ENCODE measurements at places on chromosomes 4 and X. TPM values are rescaled to one million over a fixed set of nuclear protein-coding genes. Genes with fewer than 3 reads are reported as not detected.

RNF150 gene
- 3.7 TPM for total RNA-seq

DNA sequence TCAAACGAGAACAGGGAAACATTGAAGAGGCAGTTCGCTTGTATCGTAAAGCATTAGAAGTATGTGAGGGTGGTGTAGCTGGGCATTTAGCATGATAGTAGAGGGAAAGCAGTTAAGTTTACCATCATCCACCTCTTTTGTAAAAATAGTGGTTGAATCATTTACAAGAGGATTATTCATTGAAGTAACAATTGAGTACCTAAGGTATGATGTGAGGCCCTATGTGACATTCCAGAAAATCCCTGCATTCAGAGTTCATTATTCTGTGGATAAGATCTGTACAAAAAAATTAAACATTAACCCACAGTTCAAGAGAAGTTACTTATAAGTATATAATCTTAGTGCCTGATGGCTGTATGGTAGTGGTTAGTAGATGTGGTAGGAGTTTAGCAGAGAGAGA is 22.2 kb upstream of the GCNA start:
- no peak for DNase-seq

PASD1 gene
- total RNA-seq, result not detected

- no peak for DNase-seq
Measured at GRCh38 chr4:112119353-112119783, 25.9 kb upstream of the FAM241A start.

CXorf49 gene
- total RNA-seq, result not detected

DNA sequence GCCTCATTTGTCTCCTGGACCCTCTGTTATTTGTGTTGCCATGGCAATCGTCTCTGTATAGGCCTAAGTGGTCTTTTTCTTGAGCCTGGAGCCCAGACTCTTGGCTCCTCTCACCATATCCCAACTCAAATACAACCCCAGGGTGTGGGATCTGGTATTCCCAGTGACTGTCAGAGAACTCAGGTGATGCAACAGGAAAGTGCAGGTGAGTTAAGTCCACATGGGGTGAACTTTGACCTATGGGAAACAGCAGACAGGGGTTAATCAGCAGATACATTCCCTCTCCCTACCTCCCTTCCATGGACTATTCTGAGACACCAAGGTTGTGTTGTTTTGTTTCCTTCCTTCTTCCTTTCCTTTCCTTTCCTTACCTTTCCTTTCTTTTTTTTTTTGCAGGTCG is 130.9 kb upstream of the RPS6KA3 start:
- DNase-seq, result no peak

DNA sequence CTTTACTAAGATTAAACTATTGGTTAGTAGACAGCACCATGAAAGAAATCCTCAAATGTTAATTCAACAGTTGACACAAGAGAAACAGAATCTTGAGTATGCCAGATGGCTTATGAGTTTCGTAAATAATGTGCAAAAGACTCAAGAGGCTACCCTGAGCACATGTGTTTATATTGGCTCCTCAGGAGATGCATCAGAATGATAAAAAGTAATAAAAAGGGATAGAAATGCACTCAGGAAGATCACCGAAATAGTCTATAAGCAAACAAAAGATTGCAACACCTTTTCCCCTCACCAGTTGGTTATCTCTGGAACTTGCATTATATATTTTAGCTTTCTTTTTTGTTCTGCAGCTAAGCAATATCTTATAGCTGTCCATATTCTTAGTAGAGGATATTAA is 84.4 kb downstream of the SCFD2 start:
- no peak for DNase-seq
